Activated T-cell treated with anti-CD3 and anti-CD28 coated beads, Interleukin-2, amount 50 U/mL, for 48 hours (primary cell): ENCODE measurements at places on chromosomes 5 and 9.

GRCh38 chr9:38373679-38374078, 18.8 kb upstream of the ALDH1B1 start:
- DNase-seq: no peak

- DNase-seq: no peak
These were observed 456.5 kb upstream of the CDH9 start for GRCh38 chr5:27494887-27495286.

DNA sequence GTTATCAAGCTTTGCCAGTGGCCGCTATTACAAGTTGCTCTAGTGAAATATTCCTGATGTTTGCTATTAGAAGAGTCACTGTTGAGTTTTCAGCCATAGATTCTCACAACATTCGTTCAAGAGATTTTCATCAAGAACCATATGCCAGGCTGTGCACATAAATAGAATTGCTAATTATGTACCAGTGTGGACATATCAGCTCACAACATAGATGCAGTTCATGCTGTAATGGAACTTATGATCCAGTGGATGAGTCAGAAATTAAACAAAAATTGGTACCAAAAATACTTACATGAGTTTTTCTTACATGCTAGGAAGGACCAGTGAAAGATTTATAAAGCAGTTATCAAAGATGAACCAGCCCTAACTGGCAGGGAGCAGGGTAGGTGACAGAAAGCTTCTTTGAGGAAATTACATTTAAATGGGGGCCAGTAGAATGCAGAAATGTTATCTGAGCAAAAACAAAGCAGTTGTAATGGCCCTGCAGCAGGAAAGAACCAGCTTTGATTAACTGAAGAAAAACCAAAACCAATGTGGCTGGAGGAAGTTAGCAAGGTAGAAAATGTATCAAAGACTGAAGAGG, 404.2 kb downstream of the DNAH5 start:
- DNase-seq: no peak

DNA sequence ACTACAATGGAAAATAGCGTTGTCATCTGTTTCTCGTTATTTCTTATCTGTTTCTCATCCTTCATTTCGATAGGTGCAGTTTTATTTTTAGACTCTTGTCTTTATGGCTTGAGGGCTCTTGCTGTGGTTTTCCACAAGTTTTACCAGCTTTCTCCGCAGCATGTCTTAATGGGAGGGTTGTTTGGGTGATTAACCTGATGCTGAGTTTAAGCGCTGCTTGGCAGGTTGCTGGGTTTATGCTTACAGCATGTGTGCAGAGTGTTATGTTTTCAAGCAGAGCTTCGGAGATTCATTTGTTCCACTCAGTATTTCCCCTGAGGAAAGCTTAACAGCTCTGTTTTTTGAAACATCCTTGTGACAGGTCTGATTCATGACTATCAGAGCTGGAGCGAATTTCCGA, 154.0 kb downstream of the SLC12A2 start:
- no peak for DNase-seq

DNA sequence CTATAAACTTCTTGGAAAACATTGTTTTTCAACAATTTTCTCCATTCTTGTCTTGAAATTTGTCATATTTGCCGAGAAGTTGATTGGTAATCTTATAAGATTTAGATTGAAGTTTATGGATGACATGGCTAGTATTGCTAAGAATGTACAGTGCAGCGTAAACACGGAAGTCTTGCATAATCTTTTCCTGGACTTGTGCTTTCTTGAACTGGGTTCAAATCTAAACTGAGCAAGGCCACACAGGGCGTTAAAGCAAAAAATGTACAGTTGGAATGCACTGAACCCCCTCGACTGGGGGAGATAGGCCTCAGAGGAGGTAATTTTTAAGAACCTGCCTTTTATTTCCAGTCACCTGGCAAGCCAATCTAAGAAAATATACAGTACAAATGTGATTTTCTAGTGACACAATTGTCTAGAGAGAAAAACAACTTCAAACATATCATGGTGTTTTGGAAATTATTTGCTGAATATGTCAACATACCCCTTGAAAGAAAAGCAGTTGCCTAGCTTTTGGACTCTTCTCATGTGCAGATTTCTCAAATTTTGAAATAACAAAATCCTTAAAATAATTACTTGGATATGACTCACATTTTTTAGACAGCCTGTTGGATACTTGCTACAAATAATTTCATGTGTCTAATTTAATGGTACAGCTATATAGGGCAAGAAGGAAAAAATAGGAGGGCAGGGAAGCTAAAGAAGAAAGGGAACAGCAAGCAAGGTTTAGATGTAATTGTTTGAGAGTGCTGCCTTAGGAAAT, 18.5 kb upstream of the GAS1 start:
- no peak for DNase-seq

- DNase-seq: no peak
These were observed 34.1 kb upstream of the GRIA1 start for GRCh38 chr5:153456354-153456753.

GRCh38 chr5:28344836-28345433, 1306.5 kb upstream of the CDH9 start:
- no peak for DNase-seq

- no peak for DNase-seq
These were observed 57.3 kb upstream of the CD180 start for GRCh38 chr5:67253911-67254310.

- DNase-seq: no peak
These were observed 661.8 kb downstream of the DTWD2 start for GRCh38 chr5:118326481-118327045.

DNA sequence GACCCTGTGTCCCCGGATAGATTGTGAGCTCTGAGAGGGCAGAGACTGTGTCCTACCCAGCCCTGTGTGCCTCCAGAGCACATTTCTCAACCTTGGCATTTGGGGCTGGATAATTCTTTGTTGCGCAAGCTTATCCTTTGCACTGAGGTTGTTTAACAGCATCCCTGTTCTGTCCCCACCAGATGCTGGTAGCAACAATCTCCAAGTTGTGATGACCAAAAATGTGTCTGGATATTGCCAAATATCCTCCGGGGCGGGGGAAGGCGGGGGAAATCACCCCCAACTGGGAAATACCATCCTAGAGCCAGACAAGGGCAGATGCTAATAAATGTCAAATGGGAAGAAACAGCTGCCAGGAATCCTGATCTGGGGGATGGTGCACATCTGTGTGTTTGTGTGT, 24.0 kb upstream of the TNIP1 start:
- no peak for DNase-seq

- no peak for DNase-seq
These were observed 58.6 kb upstream of the ZBED3 start for GRCh38 chr5:77145666-77146065.

- no peak for DNase-seq
These were observed 223.0 kb upstream of the NUDT12 start for GRCh38 chr5:103785569-103785968.

DNA sequence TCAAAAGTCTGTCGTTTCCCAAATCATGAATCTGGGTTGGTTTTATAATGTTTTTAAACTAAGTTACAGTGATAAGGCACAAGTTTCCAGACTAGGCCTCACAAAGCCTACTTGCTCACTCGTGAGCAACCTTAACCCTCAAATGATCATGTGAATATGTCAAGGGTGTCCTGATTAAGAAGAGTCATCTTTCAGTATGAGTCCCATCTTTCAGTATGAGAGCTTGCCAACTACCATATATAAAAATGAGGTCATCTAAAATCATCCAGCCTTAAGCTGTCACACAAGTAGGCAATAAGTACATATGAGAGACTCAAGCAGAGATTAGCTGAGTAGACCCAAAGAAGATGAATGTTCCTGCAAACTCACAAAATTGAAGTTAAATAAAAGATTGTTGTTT, 668.4 kb upstream of the FAM174A start:
- DNase-seq: no peak

DNA sequence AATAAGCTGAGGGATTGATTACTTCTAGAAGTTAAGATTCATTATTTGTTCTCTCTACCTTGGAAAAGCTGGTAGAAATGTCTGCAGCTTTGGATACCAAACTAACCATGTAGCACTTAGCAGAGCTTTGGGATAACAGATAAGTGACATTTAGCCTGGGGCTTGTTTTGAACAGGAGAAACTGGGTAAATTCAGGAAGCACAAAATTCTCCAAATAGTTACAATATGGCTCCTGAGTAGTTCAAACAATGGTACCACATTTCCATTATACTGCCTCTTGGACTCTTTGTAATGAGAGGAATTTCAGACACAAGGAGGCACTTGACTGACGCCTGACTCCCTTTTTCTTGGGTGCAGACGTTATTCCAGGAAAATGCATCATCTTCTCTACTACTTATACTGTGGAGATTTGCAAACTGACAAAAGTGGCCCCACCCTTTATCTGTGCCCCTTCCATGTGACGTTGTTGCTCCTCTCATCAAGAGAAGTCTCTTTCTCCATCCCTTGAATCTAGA, 22.5 kb downstream of the PRUNE2 start:
- no peak for DNase-seq

DNA sequence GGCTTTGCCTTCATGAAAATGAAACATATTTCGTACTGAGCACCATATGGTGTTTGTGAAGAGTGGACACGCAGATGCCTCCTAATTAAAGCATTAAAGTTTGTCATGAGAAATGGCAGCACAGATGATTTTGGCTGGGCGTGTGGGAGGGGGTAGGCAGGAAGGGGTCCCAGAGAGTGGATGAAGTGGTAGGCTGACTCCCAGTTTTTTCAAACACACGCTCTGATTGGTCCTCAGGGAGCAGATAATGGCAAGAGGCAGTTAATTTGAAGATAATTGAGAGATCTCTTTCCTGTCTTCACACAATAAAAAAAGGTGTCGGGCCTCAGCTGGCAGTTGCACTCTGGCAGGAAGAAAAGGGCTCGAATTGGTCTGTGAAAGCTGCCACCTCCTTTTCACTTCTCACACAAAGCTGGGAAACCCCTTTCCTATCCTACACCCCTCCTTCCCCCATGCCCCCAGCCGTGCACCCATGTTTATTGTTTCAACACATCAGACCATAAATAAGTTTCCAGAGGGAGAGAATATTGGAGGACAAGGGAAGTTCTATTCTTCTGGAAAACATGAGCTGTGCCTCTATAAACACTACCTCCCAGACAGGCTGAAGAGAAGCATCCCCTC, 429.6 kb downstream of the ARHGEF28 start:
- no peak for DNase-seq

- DNase-seq: no peak
These were observed 1.3 kb downstream of the ANXA1 start for GRCh38 chr9:73152953-73153352.

GRCh38 chr5:80191991-80192398, 63.9 kb downstream of the SERINC5 start:
- no peak for DNase-seq

DNA sequence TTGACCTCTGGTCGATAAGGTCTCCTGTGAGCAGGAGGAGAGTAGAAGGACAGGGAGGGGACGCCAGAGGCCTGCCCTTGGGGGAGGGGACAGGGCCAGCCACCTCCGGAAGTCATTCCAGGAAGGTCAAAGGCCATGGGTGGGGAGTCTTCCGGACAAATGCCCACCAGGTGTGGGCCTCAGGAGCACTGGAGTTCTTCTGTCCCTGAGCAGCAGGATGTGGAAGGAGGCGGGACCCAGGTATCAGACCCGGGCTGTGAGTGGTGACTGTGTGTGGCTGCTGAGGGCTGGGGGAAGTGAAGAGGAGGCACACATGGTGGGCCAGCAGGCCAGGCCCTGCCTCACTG, 13.9 kb downstream of the FGF18 start:
- DNase-seq: no peak

DNA sequence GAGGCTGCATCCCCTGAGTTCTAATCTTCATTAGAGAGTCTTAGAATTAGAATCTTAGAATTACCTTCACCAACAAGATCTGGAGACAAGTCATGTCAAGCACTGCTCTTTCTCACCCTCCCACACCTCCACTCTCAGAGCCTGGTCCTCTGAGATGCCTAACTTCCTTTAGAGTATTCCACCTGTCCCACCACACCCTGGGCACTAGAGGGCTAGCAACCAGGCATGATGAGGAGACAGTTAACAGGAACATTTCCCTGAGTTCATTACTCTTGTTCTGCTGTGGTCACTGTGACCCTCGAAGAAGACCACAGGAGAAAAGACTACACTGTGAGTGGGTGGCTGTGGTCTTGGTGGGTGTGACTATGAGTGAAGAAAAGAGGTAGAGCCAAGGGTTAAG, 25.2 kb upstream of the MAP1B start:
- no peak for DNase-seq

GRCh38 chr9:127714020-127714750, 1.3 kb downstream of the PTRH1 start:
- DNase-seq: no peak

GRCh38 chr9:134424818-134425217, 98.6 kb downstream of the RXRA start:
- DNase-seq: no peak

- DNase-seq: no peak
These were observed 208.0 kb upstream of the ANKRD55 start for GRCh38 chr5:56440871-56441740.

- DNase-seq: no peak
These were observed 280.4 kb upstream of the CD180 start for GRCh38 chr5:67476995-67477394.

- DNase-seq: no peak
These were observed 71.3 kb upstream of the RAPGEF6 start for GRCh38 chr5:131706281-131706680.

DNA sequence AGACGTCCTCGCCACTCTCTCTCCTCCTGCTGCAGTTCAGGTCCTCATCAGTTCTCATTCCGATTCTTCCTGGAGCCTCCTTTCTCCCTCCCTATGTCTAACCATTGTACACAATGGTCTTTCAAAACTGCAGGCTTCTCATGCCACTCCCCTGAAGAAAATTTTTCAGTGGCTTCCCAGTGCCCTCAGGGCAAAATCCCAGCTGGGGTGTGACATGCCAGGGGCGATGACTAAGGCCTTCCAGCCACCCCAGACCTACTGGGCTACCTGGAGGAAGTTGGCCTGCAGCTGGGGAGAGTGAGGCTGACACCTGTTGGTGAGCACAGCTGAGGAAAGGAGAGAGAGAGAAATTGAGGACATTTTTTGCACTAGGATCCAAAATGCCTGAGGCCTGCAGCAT, 65.2 kb downstream of the SREK1 start:
- DNase-seq: no peak

- peak; percentile 59 for DNase-seq
These were observed 207.3 kb downstream of the ARHGAP26 start for GRCh38 chr5:142977363-142978051.

- no peak for DNase-seq
These were observed 15.6 kb upstream of the ACSL6 start for GRCh38 chr5:132027027-132027426.

- no peak for DNase-seq
These were observed 6.8 kb upstream of the HSD17B4 start for GRCh38 chr5:119445544-119445943.

- DNase-seq: no peak
These were observed 78.3 kb upstream of the ZNF608 start for GRCh38 chr5:124824637-124825158.

DNA sequence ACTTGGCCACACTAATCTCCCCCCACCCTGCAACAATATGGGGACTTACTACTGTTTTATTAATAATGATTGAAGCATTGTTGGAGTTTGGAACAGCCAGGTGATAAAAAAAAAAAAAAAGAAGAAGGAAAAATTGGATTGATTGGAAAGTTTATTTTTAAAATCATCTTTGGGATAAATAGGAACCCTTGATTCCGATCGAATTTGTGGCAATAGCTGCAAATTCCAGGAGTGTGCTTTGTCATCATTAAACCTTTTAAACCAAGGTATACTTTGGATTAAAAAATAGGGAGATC, 907 bp upstream of the NR2F1 start:
- no peak for DNase-seq

- DNase-seq: no peak
These were observed 29.0 kb upstream of the GPR150 start for GRCh38 chr5:95590880-95591279.

- DNase-seq: no peak
These were observed 24.3 kb upstream of the XPA start for GRCh38 chr9:97721396-97721795.
